GDM1 (cell line): ENCODE measurements at places on chromosomes 2 and 18.

DNA sequence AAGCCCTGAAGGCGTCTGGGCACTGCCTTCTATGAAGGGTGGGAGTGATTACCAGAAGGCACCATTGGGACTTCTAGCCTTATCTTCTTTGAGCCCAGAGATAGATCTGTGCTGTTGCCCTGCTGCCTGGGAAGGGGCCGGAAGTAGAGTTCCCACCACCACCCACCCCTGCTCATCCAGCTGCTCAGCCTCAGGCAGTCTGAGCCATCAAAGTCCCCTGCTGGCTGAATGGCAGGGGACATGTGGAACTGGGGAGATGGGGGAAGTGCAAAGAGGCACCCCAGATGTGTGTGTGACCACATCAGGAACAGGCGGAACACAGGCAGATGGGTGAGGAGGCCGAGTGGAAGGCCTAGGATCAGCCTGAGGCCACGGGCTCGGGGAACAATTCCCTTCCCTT is 3.3 kb upstream of the WNT10A start:
- DNase-seq: no peak

- no peak for DNase-seq
Measured at GRCh38 chr2:104889291-104889959, 35.5 kb downstream of the POU3F3 start.

- DNase-seq: no peak
Measured at GRCh38 chr2:111236025-111236424, 115.3 kb downstream of the BCL2L11 start.

DNA sequence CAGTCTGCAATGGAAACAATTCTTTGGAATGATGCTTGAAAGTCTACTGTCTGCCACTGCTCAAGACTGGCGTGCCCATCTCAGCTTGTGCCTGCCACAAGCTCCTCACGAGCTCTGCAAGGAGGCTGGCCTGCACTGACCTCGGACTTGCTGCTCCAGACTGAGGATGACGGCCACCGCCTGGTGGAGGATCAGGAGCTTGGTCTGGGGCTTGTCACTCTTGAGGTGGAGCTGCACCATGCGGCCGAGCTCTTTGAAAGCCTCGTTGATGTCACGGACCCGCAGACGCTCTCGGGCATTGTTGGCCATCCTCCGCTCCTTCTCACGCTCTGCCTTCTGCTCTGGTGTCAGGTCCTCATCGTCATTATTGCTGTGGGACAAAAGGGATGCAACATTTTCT is 269.4 kb upstream of the CCDC68 start:
- DNase-seq: no peak

- DNase-seq: no peak
Measured at GRCh38 chr2:108454440-108454839, 5.4 kb downstream of the GCC2 start.

DNA sequence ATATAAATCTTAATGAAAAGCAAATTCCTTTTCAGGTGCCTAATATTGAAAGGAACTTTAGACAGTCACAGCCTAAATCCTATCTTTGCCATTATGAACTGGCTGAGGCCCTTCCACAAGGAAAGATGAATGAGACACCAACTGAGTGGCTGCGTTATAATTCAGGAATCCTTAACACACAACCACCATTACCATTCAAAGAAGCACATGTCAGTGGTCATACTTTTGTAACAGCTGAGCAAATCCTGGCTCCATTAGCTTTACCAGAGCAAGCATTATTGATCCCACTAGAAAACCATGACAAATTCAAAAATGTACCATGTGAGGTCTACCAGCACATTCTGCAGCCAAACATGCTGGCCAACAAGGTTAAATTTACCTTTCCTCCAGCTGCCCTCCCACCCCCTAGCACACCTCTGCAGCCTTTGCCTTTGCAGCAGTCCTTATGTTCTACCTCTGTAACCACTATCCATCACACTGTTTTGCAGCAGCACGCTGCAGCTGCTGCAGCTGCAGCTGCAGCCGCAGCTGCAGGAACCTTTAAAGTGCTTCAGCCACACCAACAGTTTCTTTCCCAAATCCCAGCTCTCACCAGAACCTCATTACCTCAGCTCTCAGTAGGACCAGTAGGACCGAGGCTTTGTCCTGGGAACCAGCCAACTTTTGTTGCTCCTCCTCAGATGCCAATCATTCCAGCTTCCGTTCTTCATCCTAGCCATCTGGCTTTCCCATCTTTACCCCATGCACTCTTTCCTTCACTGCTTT is 340.1 kb downstream of the ZNF804A start:
- no peak for DNase-seq

GRCh38 chr2:20424300-20425290 is 22.3 kb upstream of the RHOB start:
- peak; percentile 50 for DNase-seq

DNA sequence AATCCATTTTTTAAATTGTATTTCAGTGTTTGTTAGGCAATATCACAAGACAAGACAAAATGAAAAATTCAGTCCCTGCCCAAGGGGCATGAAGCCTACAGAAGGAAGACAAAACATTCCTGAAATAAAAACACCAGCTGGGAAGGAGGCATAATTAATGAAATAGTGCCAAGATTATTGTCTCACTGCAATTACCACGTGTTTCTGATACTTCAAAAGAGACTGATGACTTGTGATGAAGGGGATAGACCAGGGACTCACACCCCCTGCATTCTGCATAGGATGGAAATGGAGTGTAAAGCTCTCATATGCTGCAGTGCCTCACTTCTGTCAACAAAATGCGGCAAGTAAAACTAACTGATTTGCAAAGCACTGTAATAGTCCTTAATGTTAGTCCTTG is 178.1 kb downstream of the BARD1 start:
- DNase-seq: no peak

GRCh38 chr2:64274399-64275173 is 130.4 kb upstream of the PELI1 start:
- DNase-seq: no peak

- no peak for DNase-seq
Measured at GRCh38 chr2:68750592-68751396, 16.2 kb downstream of the ARHGAP25 start.

GRCh38 chr18:74796211-74796610 is 198.5 kb downstream of the ZNF407 start:
- no peak for DNase-seq

DNA sequence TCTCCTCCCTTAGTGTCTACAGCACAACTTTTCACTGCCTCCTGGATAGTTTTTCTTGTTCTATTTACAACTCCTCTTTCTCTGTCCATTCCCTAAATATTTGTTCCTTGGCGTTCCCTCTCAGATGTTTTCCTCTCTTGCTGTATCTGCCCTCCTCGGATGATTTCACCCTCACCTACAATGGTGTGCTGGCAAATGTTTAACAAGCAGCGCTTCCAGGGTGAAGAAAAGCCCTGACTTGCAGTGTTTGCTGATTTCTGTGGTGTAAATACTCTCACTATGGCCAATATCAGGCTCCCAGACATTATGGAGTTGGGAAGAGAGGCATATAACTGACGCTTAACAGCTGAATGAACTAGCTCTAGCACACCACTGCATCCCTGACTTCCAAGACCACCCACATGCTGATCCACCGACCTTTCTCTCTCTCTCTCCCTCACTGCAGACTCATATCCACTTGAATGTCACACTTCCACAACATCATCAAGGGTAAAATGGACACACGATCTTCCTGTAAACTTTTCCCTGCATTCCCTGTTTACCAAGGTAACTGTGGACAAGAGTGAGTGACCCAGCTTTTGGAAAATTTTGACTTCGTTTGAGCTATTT is 31.5 kb upstream of the SPTBN1 start:
- DNase-seq: no peak

DNA sequence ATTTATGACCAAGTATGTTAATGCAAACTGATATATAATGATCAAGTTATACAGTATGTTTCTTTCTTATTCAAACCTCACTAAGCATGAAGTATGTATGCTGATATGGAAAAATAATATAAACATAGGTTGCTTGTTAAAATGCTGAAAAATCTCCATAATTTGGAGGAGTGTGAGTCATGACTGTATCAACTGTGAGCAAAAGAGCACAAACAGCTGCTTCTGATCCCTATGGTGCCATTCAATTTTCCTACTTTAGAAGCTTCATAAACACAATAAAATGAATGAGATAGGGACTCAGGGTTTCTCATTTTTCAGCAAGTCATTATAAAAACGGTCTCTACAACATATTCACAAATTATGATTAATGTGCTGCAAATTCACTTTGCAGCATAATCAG is 129.9 kb upstream of the TFPI start:
- DNase-seq: no peak

DNA sequence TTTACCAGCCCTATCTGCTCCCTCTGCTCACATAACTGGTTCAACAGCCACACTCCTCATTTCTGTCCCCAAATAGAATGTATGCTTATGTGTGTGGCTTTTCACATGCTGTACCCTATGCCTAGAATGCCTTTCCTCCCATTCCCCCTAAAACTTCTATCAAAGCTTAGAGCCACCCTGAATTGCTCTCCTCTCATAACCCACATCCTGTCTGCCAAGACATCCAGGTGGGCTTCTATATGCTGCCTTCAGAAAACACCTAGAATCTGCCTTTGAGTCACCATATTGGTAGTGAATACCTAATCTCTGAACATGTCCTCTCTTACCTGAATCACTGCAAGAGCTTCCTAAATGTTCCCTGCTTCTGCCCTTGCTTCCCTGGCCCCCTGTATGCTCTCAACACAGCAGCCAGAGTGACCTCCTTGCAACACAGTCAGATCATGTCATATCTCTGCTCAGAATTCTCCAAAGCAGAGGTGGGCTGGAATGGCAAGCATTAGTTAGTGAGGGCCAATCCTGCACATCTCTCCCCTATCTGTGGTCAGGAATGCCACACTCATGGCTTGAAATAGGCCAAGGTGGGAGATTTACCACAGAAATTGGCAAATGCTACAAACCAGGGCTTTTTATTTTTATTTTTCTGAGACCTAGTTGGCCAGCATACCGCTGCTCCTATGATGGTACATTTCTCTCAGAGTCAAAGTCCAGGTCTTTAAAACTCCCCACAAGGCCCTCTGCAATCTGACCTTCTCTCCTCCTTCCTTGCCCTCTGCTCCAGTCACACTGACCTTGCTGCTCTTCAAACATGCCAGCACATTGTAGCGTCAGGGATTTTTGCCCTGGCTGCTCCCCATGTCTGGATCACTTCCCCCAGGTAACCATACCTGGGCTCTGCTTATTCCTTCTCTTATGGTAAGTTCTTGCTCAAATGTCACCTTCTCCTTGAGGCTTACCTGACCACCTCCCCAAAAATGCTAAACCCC is 111.8 kb upstream of the STON1 start:
- no peak for DNase-seq

DNA sequence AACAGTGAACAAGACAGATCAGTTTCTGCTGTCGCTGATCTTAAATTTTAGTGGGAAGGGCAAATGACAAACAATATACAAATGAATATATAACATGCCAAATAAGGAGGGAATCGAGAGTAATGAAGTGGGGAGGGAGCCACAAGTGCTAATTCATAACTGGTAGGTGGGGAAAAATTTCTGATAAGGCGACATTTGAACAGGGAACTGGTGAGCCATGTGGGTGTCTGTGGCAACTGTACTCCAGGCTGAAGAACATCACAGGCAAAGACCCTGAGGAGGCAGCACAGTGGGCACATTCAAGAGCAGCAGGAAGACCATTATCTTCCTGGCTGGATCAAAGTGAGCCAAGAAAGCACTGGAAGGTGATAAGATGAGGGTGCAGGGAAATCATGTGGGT is 51.6 kb upstream of the CD28 start:
- DNase-seq: no peak

GRCh38 chr2:65164426-65164891 is 34.6 kb upstream of the RAB1A start:
- DNase-seq: peak; percentile 41

- no peak for DNase-seq
Measured at GRCh38 chr2:44748-45341, 1.5 kb downstream of the FAM110C start.

DNA sequence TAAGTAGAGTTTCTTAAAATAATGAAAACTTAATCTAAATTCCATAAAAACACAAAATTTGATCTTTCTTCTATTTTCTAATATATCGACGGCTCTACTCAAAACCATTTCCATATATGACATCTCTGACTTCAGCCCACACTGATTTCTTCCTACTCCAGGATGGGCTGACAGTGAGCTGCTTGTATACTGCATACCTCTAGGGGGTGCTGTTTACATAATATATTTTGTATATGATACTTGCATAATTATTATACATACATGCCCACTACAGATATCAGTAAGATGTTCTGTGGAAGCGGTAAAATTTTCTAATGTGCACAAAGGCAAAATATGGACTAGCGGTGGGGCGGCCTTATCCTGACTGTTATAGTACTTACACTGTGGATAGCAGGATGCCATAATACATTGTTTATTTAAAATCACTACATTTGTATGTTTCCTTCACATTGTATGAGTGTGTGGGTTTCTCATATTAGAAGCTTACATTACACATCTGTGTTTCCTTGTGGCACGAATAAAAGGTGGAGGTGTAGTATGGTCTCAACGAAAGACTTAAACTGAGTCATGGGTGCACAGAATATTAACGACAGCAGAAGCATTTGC is 66.1 kb upstream of the NXPH2 start:
- no peak for DNase-seq

DNA sequence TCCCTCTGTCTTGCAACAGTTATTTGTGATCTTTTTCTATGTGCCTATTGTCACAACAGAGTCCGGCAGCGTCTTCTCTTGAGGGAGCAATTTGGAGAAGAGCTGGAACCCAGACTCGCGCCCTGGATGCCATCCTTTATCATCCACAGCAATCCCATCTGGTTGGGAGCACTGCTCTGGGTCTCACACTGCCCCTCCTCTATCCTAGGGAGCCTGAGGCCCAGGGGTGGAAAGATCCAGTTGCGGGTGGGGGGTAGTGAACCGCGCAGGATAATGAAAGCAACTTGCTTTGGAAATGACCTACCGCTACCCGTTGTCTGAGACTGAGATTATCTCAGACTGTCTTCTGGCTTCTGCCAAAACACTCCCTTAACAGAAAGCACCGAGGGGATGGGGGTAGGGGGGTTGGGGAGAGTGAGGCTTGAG is 713 bp downstream of the WBP1 start:
- DNase-seq: no peak
